ENCODE measurements at places on chromosomes 7 and 10.

GRCh38 chr10:71899665-71900412 lies 48.8 kb upstream of the PSAP start:
- DNase-seq = no peak

DNA sequence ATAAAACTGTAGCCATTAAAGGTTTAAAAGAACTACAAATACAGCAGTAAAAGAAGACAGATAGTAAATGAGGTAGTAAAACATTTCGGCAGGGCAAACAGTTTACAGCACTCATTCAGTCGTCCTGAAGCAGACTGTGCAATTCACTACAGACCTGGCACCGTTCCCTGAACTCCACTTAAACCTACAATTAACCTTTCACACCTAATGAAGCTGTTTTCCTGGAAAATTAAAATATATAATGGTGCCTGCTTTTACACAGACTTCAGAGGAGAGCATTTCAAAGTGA lies 335.3 kb downstream of the GFRA1 start:
- no peak for DNase-seq

DNA sequence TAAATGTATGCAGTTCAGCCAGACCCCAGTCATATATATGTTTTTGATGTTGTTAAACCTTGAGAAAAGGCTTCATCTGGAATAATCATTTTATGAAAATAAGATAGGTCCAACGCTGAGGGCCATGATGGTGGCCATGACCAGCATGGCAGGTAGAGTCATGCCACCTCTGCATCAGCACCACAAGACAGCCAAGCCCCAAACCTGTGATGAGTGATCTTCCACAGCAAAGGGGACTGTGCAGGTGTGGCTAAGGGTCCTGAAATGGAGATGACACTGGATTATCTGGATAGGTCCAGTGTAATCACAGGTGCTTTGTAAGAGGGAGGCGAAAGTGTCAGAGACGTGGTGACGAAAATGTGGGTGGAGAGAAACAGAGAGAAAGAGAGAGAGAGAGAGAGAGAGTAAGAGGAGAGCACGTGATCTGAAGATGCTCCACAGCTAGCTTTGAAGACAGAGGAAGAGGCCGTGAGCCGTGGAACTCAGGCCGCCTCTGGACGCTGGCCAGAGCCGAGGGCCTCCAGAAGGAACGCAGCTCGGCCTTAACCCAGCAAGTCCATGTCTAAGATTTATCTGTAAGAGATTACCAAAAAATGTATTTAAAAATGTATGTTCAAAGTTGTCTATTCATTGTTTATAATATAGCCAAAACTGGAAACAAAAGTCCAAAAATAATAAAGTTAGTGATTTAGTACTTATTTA lies 304.4 kb upstream of the SHH start:
- DNase-seq = no peak

- DNase-seq = no peak
Observed at GRCh38 chr7:25853314-25853713, 298.7 kb upstream of the NFE2L3 start.

- no peak for DNase-seq
Observed at GRCh38 chr7:38335128-38335491, 61.7 kb upstream of the TARP start.

GRCh38 chr10:129955601-129956285 lies 8.3 kb downstream of the EBF3 start:
- no peak for DNase-seq

DNA sequence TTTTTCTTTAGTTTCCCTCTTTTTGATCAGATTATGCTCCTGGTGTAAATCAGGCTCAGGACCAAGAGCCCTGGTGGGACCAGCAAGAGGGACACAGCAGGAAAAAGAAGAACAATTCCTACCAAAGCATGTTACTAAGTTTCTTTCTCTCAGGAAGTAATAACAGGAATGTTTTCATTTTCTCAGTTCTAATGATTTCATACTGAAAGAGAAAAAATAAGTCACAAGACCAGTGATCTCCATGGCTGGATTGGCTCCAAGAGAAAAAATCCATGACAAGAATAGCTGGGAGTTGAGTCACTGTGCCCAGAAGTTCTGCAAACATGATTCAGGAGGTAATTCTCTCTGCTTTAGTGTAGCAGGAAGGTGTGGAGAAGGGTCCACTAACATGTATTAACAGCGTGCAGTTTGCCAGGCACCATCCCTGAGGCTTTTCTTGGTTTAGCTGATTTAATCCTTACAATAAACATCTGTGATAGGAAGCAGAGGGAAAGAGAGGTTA lies 23.8 kb upstream of the IFIT2 start:
- no peak for DNase-seq

- DNase-seq = no peak
Observed at GRCh38 chr10:34024282-34024681, 689.8 kb upstream of the NRP1 start.

- no peak for DNase-seq
Observed at GRCh38 chr10:107800061-107800460, 635.6 kb upstream of the SORCS1 start.

DNA sequence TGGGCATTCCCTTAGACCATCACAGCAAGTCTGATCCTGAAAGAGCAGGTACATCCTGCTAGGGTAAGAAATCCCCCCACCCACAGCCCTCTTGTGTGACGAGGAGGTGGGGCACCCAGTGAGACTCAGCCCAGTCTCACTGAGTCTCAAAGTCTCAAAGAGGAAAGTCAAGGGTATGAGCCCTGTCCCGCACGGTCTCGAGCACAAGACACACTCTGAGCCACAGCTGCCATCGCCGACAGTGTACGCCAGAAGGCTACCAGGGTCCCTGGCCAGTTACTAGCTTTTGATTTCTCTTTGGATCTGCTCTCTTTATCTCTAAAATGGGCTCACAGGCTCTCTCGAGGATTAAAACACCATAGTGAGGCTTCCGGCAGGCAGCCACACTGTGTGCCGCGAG lies 190.2 kb downstream of the TNS3 start:
- no peak for DNase-seq

DNA sequence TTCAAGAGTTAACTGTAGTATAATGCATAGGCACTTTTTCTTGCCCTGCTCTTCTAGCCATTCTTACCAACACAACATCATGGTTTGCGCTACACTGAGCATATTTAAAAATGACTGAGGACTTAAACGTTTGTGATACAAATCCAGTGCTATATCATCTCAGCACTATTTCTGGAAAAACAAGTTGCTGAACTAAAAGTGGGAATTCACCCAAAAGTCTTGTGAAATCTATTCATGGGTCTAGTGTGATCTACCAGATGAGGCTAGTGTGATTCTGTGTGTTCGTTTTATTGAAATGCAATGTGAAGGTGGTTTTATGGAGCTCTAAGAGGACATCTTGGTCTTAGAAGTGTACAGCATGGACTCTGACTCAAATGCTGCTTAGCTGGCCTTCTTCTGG lies 584.6 kb upstream of the POM121L12 start:
- no peak for DNase-seq
